ENCODE measurements at places on chromosomes 7 and 10.
A peak's percentile ranks its signal among the peaks of the same experiment; 100 is the strongest.

GRCh38 chr10:14773551-14774213 is 1.0 kb downstream of the FAM107B start:
- DNase-seq, result no peak

DNA sequence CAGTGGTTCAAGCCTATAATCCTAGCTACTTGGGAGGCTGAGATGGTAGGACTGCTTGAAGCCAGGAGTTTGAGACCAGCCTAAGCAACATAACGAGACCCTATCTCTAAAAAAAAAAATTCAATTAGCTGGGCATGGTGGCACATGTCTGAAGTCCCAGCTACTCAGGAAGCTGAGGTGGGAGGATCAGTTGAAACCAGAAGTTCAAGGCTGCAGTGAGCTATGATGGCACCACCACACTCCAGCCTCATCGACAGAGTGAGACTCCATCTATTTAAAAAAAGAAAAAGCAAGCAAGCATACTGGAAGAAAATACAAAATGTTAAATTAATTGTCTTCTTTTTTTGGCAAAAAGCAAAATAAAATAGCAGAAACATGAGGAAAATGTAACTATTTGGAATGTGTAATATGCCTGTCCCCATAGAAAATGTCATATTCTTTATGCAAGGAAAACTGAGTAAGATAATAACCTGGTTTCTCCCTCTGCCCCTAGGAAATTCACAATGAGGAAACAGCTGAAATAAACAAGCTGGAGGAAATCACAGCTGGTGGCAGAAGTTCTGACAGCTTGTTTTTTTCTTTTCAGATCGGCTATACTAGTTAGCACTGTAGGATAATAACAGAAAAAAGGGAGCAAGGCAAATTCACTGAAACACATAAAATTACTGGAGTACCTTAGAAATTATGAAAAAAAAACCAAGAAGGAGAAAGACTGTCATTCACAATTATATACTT is 48.5 kb downstream of the HERPUD2 start:
- no peak for DNase-seq

DNA sequence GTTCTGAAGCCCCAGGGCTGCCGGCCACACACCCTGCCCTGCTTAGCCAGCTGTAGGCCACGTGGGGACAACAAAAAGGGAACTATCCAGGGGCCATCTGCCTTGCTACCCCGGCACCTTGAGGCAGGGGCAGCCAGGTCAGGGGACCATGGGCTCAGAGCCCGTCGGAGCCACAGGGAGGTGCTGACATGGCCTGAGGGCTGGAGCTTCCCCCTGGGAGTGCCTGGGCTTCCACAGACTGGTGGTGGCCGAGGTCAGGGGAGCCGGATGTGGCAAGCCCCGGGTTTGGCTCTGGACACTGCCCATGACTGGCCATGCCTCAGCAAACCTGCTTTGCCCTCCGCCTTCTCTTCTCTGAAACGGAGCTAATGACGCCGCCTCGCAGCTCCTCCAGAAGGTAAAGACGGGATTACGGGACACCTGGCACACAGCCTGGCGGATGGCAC is 178.5 kb downstream of the EBF3 start:
- no peak for DNase-seq

- no peak for DNase-seq
Observed at GRCh38 chr7:26083113-26083512, 68.9 kb upstream of the NFE2L3 start.

DNA sequence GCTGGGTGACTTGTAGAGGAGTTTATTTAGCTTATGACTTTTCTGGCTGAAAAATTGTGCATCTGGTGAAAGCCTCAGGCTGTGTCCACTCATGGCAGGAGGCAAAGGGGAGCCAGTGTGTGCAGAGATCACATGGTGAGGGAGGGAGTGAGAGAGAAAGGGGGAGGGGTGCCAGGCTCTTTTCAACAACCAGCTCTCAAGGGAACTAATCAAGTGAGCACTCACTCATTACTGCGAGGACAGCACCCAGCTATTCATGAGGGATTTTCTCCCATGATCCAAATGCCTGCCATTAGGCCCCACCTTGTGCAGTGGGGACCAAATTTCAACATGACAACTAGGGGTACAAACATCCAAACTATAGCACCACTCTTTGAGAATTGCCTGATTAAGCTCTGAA is 590.2 kb downstream of the MAGI2 start:
- no peak for DNase-seq

DNA sequence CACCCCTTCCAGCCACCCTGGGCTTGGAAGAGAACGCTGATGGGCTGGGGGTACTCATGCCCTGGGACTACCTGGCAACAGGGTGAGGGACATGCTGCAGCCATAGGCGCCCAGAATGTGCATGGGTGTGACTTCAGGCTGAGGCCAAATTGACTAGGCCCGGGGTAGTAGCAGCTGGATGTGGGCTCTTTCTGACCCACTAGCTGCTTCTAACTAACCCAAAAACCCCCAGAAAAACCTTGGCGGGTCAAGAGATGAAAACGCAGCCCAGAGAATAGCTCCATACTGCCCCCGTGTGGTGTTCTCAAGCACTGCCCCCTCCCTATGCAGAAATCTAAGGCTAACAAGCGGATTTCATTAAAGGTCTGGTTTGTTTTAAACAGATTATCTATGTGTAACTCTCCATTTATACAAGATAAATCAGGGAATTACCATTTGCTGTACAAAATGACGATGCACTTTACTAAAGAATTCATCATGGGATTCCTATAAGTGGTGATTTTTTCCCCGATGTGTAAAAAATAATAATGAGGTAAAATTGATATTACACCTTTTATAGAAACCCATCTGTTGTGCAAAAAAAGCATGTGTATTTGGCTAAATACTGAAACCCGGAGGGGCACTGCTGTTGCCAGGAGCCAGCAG is 4.2 kb downstream of the SMARCD3 start:
- DNase-seq, result peak; percentile 77

DNA sequence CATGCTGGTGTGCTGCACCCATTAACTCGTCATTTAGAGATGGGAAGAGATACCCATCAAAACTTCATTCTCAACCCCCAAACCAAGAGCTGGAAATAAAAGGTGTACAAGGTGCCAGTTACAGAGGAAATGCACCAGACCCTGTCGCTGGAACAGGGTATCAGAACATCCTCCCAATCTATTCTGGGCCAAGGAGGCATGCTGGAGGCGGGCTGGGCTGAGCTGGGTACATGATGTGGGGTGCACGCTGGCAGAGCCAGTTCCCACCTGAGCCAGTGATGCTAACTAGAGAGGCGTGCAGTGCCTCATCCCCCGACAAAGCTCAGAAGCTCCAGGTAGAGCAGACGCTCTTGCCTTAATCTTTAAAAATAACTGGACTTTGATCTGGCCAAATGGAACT is 70.1 kb downstream of the NPSR1 start:
- no peak for DNase-seq

DNA sequence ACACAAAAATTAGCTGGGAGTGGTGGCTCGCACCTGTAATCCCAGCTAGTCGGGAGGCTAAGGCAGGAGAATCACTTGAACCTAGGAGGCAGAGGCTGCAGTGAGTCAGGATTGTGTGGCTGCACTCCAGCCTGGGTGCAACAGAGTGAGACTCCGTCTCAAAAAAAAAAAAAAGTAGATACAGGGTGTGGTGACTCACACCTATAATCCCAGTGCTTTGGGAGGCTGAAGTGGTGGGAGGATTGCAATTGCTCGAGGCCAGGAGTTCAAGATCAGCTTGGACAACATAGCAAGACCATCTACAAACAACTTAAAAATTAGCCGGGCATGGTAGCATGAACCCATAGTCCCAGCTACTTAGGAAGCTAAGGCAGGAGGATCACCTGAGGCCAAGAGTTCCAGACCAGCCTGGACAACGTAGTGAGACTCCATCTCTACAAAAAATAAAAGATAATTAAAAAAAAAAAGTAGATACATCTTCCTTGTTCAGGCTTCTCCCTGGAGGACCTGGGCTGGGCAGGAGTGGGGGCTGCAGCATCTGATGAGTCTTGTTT is 2.0 kb downstream of the MOSPD3 start:
- no peak for DNase-seq

DNA sequence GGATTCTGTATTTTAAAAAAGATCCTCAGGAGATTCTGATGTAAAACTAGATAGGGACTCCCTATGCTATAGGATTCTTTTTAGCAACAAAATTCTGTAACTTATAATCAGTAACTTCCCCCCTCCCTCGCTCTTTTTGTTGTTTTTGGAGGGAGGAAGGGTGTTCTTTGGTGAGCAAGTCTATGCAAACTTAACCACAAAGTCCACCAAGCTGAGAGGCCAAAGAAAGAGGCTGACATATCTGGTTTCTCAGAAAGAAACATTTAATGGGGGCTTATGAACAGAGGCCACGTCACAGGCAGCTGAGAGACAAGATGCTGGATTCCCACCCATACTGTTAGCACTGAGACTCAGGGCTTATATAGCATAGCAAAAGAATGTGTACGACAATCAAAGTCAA is 14.3 kb upstream of the ABCB5 start:
- DNase-seq, result no peak

- no peak for DNase-seq
Observed at GRCh38 chr10:60073397-60073780, 167.0 kb upstream of the CCDC6 start.

DNA sequence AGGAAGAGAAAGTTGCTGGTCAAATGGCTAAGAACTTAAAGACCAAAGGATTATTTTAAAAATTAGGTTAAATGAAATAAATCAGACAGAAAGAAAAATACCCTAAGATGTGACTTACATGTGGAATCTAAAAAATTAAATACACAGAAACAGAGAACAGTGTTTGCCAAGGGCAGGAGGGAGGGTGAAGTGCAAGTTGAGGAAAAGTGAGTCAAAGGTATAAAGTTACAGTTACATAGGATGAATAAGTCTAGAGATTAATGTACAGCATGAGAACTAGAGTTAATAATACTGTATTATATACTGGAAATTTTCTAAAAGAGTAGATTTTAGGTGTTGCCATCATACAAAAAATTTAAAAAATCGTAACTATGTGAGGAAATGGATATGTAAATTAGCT is 146.3 kb downstream of the MDFIC start:
- no peak for DNase-seq

DNA sequence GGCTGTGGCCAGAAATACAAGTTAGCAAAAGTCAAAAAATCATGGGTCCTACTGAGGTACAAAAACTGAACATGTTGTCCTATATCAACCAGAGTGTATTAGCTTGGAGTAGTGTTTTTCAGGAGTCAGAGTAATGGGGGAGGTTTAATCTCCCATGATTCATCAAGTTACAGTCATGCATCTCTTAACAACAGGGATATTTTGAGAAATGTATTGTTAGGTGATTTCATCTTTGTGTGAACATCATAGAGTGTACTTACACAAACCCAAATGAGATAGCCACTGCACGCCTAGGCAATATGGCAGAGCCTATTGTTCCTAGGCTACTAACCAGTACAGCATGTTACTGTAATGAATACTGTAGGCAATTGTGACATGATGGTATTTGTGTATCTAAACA is 14.9 kb upstream of the TES start:
- no peak for DNase-seq

DNA sequence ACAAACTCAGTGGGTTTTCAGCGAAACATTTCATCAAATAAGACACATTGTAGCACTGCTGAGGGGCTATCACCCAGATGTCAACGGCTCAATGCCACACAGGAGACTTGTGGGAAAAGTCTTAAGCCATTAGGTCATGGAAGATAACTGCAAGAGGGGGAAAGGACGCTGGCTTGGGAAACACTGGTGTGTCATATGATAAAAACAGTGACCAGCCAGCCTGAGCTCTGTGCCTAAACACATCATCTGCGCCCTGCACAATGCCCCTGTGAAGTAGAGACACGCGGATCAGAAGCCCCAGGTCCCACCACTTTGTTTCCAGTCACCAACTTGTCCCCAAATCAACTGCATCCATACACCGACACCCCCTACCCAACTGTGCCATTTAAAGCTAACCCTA is 116.7 kb downstream of the TNS3 start:
- no peak for DNase-seq

DNA sequence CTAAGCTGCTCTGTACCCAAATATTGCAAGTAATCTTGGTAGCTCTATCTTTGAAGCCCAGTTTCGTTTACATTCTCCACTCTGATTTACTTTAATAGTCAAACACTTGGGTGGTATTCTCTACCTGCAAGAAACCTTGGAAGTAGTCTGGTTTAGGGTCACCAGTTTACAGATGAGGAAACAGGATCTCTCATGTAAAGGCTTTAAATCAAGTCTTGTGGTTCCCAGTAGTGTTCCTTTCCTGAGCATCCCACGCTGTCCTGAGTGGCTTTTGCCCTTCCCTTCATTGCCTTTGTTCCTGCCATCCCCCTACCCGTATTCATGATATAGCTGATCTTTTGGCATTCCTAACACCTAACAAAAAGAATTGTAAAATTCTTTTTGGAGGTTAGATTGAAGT is 20.3 kb downstream of the EXOC4 start:
- DNase-seq, result no peak

DNA sequence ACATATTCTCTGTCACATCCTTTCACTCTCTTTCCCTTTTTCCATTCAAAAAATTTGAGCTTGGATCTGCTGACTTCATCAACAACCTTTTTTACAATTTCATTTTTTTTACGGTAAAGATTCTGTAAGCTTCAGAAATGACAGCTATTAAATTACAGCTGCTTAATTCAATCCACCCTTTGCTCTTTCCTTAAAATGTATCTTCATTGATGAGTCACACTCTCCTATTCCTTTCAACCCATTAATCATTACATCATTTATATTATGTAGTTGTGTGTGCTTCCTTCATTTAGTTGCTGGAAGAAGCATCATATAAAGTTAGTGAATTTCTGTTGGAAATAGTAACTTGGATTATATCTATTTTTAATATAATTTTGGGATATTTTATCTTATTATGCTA is 67.1 kb upstream of the MAGI2 start:
- no peak for DNase-seq

- no peak for DNase-seq
Observed at GRCh38 chr10:48813291-48813690, 126.3 kb downstream of the LRRC18 start.

- no peak for DNase-seq
Observed at GRCh38 chr10:43222210-43222720, 44.6 kb downstream of the RASGEF1A start.

Data from CD4-positive, alpha-beta T cell treated with Interleukin-10 for 1 hour (primary cell).